ENCODE measurements at places on chromosomes 4 and X.

DNA sequence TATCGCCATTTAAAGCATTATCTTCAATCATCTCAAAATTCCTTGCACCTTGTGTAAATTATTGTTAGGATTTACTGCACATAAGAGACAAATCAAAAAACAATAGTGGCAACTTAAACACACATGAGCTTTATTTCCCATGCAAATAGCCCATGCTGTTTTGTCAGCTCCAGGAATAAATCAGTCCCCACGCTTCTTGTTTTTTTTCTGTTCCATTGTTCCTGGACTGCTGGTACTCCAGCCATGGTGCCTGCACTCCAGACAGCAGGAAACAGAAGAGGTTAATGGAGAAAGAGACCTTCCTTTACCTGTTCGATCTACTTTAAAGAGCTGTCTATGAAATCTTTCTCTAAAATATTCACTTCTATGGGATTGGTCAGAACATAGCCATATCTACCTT is 1515.7 kb upstream of the TENM3 start:
- no peak for DNase-seq

DNA sequence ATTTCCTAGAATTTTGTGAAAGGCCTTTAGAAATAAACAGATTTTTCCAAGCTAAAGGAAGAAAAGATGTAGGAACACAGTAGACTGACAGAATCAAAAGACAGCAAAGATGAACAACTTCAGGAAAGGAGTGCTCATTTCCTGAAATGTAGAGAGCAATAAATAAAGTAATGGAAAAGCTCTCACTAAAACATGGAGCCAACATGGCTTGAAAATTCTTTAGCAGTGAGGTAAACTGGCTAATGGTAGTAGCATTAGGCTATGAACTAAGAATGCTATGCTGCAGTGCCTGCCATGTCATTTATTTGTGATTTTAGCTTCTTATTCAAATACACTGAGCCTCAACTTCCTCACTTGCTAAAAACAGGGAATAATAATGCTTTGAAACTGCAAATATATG is 108.7 kb downstream of the IQCM start:
- no peak for DNase-seq

- no peak for DNase-seq
These were observed 3.4 kb downstream of the KIT start for GRCh38 chr4:54661169-54661568.

GRCh38 chr4:129261584-129261983 is 165.6 kb downstream of the C4orf33 start:
- DNase-seq = no peak

DNA sequence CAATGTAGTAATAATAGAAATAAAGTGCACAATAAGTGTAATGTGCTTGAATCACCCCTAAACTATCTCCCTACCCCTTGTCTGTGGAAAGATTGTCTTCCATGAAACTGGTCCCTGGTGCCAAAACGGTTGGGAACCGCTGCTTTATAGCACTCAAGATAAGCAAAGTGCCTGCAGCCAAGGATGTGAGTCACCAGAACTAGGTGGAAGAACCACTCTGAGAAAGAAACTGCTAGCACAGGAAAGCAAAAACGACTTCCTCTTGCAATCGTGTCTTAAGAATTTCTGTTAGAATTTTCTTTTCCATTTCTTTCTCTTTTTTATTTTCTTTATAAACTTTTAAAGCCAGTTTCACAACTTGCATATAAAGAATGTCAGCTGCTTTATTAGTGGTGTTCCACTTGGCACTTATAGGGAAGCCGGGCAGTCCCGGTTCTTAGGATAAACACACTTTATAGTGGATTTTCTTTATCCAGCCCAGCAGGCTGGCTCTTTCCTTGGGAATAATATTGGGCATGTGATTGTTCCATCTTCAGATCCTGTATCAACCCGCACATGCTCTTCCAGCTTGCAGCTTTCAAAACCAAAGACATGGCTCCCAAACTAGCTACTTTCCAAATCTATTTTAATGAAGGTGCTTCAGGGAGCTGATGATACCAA is 32.3 kb upstream of the CXCL8 start:
- no peak for DNase-seq

- DNase-seq = no peak
These were observed 50.2 kb downstream of the ZNF827 start for GRCh38 chr4:145888393-145888792.

DNA sequence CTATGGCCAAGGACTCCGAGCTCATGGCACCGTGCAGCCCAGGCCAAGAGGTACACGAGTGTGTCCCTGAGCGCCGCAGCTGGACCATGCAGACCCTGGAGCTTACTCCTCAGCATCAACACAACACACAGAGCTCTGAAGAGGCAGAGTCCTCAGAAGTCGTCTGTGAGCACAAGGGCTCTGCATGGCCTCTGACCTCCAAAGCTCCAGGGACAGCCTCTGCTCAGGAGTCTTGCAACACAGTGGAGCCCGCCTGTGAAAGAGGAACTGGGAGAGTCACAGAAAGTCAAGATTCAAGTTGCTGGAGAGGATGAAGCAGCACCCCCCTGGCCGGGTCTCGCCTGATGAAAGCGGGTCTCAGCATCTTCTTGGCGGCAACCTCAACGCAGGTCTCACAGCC is 2.9 kb downstream of the LRPAP1 start:
- no peak for DNase-seq

DNA sequence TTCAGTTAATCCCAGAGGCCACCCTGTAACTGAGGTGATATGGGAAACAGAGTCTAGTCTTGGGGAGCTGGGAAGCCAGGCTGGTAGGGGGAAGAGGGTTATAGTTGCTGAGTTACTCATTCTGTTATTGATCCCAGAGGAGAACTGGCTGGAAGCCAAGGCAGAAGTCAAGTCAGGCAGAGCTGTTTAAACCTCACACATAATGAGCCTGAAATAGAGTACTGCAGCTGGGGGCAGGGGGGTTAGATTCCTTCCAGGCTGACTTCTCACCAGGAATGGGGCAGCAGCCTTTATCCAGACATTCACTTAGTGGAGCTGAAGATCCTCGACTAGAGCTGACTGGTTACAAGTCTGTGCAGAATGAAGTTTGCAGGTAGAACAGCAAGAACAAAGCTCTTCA is 144.9 kb downstream of the C4orf33 start:
- DNase-seq = no peak

Data from activated CD4-positive, alpha-beta T cell treated with anti-CD3 and anti-CD28 coated beads for 48 hours (primary cell).